GM06990 (cell line): ENCODE measurements at places on chromosomes 13 and 19.

DNA sequence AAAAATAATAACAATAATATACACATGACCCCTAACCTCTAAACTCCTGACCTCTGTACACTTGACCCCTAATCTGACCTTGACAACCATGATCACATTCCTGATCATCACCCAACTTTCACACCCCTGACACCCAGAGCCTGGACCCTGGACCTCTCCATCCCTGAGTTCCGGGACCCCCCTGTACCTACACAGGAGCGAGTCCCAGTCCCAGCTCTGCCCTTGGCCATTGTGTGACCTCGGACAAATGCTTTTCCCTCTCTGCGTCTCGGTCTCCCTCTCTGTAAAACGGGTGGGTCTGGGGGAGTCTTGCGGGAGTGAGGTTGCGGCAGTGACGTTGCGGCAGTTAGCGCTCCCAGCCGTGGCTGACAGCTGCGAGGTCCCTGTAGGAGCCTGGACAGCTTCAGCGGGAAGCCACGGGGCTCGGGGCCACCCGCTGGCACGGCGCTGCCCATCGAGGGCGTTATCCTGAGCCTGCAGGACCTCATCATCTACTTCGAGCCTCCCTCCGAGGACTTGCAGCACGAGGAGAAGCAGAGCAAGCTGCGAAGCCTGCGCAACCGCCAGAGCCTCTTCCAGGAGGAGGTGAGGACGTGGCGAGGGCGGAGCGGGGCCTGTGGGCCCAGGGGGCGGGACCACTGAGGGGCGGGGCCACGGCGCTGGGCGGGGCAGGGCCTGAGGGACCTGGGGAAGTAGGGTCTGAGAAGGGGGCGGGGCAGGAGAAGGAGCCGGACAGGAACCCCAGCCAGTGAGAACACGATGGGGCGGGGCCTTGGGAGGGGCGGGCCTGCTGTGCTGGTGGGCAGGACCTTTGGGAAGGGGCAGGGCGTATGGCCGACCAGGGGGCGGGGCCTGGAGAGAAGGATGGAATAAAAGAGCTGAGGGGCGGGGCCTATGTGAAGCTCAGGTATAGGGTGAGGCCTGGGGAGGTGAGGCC lies 19.2 kb downstream of the RYR1 start:
- peak; percentile 56 for DNase-seq

DNA sequence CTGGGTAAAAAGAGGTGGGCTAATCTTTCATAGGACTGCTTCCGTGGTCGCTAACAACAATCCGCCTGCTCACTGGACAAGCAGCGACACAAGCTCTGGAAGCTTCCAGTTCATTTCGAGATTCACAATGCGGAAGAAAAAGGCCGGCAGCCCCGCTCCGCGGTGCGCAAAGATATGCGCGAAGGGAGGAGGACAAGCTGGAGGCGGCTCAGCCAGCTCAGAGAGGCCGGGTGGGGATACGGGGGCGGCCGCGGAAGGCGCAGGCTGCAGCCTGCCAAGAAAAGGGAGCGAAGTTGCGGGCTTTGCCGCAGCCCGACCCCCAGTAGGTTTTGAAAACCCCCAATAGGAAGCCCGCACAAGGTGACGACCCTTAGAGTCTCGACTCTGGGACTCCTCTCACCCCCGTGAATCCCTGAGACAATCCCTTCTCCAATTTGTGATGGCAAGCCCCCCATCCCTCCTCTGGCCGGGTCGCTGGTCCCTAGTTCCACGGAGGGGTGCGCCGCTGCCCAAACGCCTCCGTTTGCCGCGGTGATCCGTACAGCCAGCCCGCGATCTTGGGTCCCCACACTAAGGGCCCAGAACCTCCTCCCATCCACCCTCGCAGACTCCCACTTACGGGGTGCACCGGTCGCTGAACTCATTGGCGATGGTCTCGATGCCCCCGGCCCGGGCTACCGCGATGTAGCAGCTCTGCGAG lies 697 bp downstream of the HSPH1 start:
- peak; percentile 74 for DNase-seq

- DNase-seq: no peak
These were observed 287 bp upstream of the B3GLCT start for GRCh38 chr13:31199527-31199848.

DNA sequence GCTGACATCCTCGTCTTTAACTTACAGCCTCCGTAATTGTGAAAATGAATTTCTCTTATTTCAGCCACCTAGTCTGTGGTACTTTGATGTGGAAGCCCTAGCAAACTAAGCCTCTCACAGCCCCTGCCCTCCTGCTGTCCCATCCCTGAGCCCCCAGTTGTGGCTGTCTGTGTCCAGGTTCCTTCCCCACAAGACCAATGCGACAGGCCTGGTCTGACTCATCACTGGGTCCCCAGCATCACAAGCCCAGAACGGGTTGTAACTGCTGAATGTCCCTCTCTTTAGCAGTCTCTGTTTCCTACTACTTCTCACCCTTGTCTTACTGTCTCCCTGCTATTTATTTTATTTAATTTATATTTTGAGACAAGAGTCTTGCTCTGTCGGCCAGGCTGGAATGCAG lies 5.7 kb downstream of the POU2F2 start:
- DNase-seq: peak; percentile 53

- DNase-seq: no peak
These were observed 1713.1 kb upstream of the PCDH20 start for GRCh38 chr13:63128716-63129115.

- DNase-seq: peak; percentile 38
These were observed 6.7 kb downstream of the KCNJ14 start for GRCh38 chr19:48461982-48462655.

DNA sequence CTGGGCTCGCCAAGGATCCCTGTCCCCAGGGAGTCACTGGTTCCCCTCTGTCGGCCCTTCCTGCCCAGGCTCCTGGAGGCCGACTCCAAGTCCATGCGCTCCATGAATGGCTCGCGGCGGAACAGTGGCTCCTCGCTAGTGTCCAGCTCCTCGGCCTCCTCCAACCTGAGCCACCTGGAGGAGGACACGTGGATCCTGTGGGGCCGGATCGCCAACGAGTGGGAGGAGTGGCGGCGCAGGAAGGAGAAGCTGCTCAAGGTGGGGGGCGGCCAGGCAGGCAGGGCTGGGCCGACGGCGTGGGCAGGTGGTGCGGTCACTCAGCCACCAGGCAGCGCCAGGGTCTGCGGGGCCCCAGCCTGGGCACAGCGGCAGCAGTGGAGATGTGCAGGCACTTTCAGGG lies 17.6 kb downstream of the EVI5L start:
- DNase-seq: no peak

DNA sequence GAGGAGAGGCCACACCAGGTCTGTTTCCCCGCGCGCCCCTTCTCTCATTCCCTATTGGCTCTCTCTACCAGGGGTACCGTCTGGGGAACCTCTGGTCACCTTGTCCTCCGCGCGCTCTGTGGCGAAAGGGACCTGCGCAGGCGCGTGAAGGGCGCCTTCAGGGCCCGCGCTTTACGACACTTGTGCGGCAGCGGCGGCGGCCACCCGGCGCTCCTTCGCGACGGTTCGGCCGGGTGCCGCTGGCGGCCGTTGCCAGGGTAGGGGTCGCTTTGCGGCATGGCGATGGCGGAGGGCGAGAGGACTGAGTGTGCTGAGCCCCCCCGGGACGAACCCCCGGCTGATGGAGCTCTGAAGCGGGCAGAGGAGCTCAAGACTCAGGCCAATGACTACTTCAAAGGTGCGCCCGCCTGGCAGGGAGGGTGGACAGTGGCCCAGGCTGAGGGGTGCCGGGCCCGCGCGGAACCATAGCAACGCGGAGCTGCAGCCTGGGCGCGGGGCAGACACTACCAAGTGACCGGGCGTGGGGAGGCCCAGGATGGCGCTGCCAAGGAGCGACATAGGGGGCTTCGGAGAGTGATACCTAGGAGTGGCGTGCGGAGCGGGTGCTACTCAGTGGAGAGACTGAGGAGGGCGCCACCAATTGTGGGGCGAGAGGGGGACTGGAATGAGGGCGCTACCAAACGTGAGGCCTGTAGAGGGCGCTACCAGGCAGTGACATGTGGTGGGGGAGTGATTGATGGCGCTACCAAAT lies at the start of gene PPP5C:
TSS of gene PPP5C (plus strand) at position 267 of the 751 bp plus-strand sequence. CDS start at position 277, 10 bp downstream.
- peak; percentile 96 for DNase-seq

- DNase-seq: no peak
These were observed 3.1 kb downstream of the AP2S1 start for GRCh38 chr19:46847528-46847927.

DNA sequence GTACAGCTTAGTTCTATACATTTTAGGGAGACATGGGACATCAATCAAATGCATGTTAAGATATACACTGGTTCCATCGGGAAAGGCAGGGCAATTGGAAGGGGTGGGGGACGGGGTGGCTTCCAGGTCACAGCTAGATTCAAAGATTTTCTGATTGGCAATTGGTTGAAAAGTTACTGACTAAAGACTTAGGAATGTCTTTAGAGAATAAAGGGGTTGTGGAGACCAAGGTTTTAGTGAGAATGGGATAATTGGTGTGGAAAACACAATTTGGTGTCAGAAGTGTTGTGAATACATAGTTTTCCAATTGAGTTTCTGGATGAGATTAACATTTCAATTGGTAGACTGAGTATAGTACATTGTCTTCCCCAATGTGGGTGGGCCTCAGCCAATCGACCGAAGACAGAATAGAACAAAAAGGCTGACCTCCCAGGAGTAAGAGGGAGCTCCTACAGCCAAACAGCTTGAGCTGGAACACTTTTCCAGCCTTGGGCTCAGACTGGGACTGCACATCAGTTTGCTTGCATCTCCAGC lies 988 bp upstream of the CCDC169 start:
- no peak for DNase-seq

GRCh38 chr19:4951656-4952055 lies 17.3 kb upstream of the KDM4B start:
- DNase-seq: no peak

GRCh38 chr19:56080669-56081401 lies 40.3 kb downstream of the ZNF787 start:
- DNase-seq: peak; percentile 81
